ENCODE measurements at places on chromosomes 13 and 19. TPM values are rescaled to one million over a fixed set of nuclear protein-coding genes. Genes with fewer than 3 reads are reported as not detected.

- H3K27ac ChIP-seq = no peak overlapping the region
- no peak for DNase-seq
- H3K27me3 ChIP-seq = no peaks in the 10 kb centered on the region
- no peaks in the 10 kb centered on the region for H3K36me3 ChIP-seq
Observed at GRCh38 chr13:34414616-34415015, 527.5 kb upstream of the NBEA start.

DNA sequence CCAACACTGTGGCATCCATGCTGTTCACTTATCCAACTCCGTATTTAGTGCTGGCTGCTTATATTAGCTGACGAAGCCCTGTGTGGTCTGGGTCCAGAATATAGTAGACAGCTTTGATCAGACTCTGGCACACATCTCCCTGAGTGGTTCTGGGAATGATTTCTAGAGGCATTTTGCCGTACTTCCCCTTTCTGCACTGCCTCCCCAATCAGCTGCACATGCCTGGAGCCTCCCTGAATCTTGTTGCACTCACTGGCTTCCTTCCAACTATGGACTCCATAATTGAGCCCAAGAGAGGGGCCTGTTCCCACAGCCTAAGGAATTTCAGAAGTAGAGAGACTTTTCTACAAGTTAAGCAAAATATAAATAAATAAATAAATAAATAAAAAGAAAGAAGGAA lies 30.4 kb upstream of the PCDH8 start:
- no peak overlapping the region for H3K27ac ChIP-seq
- no peaks in the 10 kb centered on the region for H3K36me3 ChIP-seq
- H3K4me1 ChIP-seq = no peaks in the 10 kb centered on the region
- H3K27me3 ChIP-seq = peaks cover 16% of the 10 kb centered on the region
- no peak overlapping the region for H3K4me3 ChIP-seq
- no peak for DNase-seq

DNA sequence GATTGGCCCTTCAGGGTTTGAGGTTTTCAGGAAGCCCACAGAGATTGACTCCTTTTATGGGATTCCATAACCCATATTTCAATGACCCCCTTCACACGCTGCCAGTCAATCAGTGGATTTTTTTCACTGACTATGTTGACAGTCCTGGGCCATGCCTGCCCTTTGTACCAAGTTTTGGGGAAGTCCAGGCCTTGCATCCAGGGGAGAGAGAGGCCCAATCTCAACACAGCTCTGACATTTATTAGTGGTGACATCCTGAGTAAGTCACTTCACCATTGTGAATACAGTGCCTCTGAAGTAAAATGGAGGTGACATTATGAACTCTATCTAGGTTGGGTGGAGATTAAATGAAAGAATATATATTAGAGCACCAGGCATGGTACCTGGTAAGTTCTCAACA lies 181.1 kb downstream of the NUFIP1 start:
- H3K27me3 ChIP-seq = peaks cover 17% of the 10 kb centered on the region
- no peak for DNase-seq
- no peak overlapping the region for H3K4me3 ChIP-seq

YJEFN3 gene
- total RNA-seq = 3.0 TPM

DNA sequence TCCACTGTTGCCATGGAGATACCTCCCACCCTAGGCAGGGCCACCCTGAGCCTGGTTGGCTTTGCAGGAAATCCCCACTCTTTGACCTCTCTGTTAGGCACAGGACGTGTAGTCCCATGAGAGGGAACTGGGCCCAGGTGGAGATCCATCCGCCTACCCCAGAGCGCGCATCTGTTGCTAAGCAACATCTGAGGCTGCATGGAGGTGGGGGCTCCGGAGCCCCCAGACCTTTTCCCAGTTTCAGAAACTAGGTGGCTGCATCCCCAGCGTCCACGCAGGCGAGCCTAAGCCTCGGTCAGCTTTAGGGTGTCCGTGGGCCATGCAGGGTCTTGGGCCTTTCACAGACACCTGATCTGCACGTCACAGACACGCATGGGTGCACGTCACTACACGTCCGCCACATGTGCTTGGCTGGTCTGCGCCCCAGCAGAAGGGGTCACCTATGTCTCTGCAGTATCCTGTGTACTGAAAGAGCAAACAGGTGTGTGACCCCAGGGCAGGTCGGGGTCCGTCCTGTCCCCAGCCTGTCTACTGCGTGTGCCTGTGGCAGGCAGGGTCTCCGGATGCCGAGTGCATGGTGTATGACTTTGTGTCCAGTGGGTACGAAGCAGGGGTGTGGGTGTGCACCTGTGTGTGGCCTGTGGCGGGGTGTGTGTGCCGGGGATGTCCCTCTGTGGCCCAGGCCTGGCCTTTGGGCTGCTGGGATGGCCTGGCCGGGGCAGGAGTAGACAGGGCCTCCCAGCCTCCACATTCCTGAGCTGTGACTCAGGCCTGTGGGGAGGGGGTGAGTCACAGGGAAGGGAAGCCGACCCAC lies 4.1 kb upstream of the CIRBP start:
- H3K27ac ChIP-seq = peak overlapping the region; percentile 39
- no peaks in the 10 kb centered on the region for H3K27me3 ChIP-seq
- peak overlapping the region; percentile 13 for H3K4me3 ChIP-seq

DNA sequence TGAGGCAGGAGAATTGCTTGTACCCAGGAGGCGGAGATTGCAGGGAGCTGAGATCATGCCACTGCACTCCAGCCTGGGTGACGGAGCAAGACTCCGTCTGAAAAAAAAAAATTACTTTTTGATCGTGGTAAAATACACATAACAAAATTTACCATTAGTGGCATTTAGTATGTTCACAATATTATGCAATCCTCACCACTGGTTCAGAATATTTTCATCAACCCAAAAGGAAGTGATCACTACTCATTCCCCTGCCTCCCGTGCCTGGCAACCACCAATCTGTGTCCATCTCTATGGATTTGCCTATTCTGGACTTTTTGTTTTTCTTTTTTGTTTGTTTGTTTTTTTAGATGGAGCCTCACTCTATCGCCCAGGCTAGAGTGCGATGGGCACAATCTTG lies 1.2 kb upstream of the PALM3 start:
- DNase-seq = no peak
- peaks cover 14% of the 10 kb centered on the region for H3K4me1 ChIP-seq
- H3K27me3 ChIP-seq = peaks cover 29% of the 10 kb centered on the region

GRCh38 chr19:28075229-28075628 lies 1137.7 kb downstream of the UQCRFS1 start:
- H3K27ac ChIP-seq = no peak overlapping the region
- H3K27me3 ChIP-seq = no peaks in the 10 kb centered on the region
- no peak for DNase-seq
- H3K4me1 ChIP-seq = no peaks in the 10 kb centered on the region
- no peaks in the 10 kb centered on the region for H3K36me3 ChIP-seq

BRME1 gene
- total RNA-seq = 0.82 TPM

DNA sequence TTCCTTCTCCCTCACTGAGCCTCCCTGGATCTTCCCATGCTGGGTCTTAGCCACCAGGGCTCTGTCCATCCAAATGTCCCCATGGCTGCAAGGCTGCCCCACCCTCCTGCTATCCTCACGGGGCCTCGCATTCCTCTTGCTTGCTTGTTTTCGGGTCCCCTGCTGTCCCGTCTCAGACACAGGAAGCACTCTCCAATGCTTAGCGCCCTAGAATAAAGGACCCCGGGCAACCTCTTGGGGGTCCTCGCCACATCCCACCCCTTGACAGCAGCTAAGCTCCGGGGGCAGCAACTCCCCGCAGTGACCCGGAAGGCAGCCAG lies 23.7 kb downstream of the SH3GL1 start:
- no peaks in the 10 kb centered on the region for H3K36me3 ChIP-seq
- DNase-seq = no peak
- H3K4me3 ChIP-seq = no peak overlapping the region
- no peaks in the 10 kb centered on the region for H3K27me3 ChIP-seq

DNA sequence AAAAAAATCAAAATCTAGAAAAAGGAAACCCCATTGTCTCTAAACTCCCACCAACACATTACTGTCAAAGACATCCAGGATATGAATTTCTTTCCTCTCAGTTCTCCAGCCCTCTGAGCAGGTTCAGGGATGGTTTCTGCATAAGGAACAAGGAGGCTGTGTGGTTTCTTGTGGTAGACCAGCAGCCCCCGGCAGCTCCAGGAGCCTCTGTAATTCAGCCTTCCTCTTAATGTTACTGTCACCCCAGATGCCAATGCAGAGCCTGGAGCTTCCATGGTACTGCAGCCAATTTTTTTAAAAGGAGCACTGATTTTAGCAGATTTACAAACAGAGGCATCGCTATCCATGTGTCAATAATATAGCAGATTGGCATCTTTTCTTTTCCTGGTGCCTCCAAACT lies 100.6 kb upstream of the FAM216B start:
- no peak for DNase-seq
- H3K36me3 ChIP-seq = no peaks in the 10 kb centered on the region
- H3K4me1 ChIP-seq = no peaks in the 10 kb centered on the region
- H3K27me3 ChIP-seq = peaks cover 37% of the 10 kb centered on the region
- no peak overlapping the region for H3K4me3 ChIP-seq
- no peak overlapping the region for H3K27ac ChIP-seq

GRCh38 chr19:1324806-1325567 lies 39.3 kb downstream of the EFNA2 start:
- H3K36me3 ChIP-seq = peaks cover 9% of the 10 kb centered on the region
- no peak for DNase-seq
- H3K4me3 ChIP-seq = no peak overlapping the region
- peaks cover 26% of the 10 kb centered on the region for H3K27me3 ChIP-seq
- H3K27ac ChIP-seq = no peak overlapping the region
